Left ventricle myocardium inferior (tissue), 1 donor: ENCODE measurements at places on chromosomes 5 and 9.

DNA sequence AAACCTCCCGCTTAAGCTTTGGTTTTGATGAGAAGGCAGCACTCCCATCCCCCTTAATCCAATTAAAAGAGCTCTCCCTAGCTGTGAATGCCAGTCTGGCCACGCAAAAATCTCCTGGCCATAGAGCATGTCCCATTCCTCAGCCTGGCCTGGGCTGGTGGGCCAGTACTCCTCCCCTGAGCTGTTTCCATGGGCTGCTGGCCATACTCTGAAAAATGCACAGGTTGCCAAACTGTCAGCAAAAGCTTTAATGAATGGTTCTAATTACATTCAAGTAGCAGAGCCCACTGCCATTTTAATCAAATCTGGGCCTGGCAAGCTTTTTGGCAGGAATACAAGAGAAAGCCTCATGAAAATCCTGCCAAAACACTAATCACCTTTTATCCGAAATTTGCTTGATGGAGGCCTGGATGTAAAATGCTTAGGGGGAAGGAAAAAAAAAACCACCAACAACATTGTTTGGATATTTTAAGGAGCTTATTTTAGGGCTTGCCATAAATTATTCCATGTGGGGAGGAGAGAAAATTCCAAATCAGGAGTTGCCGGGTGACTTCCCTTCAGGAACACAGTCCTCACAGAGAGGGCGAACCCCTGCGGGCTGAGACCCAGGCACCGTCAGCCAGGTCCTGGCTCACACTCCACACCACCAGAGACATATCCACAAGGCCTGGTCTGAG is 243.3 kb downstream of the SEC61B start:
- no peak for DNase-seq

DNA sequence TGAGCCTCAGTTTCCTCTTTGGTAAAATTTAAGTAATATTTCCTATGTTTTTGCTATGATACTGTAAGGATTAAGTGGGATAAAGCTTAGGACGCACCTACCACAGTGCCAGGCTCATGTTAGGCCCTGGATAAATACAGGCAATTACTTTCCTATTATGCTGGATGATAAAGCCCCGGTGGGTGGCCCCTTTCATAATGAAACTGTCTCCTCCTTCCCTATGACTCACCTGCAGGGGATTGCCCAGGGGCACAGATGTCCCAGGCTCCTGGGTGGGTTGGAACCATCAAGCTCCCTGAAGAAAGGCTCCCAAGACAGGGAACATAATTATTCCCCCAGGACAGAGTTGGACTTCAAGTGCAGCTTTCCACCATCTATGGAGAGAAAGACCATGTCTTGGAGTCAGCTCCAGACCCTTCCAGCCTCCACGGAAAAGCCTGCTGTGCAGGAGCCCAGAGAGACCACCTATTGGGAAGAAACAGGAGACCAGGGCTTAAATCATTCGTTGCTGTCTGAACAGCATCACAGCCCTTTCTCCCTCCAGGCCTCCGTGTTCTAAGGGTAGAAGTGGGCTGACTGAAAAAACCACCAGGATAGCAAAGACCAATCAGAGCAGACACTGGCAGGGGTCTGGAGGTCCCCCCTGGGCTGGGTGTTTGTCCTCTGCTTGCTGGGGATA is 43.2 kb upstream of the FOXE1 start:
- no peak for DNase-seq

- no peak for DNase-seq
These were observed 155.6 kb downstream of the TRIM32 start for GRCh38 chr9:116842658-116843057.

DNA sequence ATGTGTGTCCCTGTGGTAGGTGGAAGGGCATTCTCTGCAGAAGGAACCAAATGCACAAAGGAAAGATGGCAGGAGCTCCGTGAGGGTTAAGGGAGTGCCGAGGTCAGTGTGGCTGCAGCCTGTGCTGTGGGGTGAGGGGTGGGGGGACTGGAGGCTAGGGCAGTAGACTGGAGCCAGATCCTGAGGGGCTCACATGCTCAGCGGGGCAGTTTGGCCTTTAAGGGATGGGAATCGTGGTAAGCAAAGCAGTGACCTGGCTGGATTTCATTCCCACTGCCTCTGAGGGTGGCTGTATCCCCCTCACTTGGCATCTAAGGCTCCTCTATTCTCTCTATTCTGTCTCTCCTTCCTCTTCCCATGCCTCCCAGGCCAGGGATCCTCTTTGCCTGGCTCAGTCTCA is 15.6 kb downstream of the PITX1 start:
- no peak for DNase-seq

- no peak for DNase-seq
These were observed 84.1 kb upstream of the IRX1 start for GRCh38 chr5:3511519-3511918.

DNA sequence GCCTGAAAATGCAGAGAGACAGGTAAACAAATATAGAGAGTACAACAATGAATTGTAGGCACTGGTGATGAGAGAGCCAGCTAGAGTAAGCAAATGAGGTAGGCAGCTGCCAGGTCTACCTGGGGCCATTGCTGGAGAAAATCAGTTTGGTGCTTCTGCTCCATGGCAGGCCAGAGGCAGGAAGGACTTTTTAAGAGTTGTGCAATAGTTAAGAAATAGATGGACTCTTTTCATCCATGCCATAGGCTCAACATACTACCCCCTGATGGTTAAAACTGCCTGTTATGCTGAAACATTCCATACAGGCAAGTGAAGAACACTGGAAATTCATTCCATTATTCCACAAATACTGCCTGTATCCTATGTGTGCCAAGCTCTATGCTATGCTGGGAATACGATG is 86.5 kb upstream of the CCDC112 start:
- no peak for DNase-seq

DNA sequence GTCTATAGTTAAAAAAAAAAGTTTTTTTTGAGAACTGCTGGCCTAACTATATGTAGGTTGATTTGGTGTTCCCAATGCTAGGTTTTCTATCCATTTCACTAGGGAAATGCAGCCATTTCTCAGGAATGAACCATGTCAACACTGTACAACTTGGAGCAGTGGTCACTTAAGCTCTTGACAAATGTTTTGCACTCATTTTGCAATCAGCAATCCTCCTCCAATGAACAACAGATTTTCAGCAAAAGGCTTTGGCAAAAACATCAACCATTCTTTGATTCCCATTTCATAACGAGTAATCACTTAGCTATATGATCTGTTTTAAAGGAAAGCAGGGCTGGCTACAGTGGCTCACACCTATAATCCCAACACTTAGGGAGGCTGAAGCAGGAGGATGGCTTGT is 17.9 kb downstream of the STRBP start:
- no peak for DNase-seq

DNA sequence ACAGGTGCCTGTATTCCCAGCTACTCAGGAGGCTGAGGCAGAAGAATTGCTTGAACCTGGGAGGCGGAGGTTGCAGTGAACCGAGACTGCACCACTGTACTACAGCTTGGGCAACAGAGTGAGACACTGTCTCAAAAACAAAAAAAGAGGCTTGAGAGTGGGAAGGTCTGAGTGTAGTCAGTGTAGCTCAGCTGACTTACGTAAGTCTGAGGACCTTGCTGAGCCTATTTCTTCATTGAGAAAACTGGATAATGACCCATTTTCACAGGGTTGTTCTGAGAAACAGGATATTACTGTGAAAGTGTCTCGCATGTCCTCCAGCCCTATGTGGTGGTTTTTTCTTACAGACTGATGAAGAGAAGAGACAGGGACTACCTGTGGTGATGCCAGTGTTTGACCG is 66.7 kb downstream of the WDR41 start:
- DNase-seq, result no peak

DNA sequence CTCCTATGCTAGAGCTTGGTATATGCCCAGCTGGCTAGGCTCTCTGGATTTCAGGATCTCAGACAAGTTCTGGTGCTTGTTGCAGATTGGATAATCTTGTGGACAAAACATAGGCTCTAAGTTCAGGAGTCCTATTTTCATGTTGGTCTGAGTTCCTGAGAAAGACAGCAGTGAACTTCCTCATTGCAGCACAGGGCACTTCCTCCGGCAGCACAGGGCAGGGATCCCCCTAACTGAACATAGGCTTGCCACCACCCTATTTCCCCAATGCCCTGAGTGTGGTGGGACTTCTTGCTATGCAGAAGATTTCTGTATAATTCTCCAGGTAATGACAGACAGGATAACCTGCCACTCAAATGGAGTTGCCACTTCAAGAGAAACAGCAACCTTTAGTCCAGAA is 220.1 kb downstream of the PIK3R1 start:
- DNase-seq, result no peak

DNA sequence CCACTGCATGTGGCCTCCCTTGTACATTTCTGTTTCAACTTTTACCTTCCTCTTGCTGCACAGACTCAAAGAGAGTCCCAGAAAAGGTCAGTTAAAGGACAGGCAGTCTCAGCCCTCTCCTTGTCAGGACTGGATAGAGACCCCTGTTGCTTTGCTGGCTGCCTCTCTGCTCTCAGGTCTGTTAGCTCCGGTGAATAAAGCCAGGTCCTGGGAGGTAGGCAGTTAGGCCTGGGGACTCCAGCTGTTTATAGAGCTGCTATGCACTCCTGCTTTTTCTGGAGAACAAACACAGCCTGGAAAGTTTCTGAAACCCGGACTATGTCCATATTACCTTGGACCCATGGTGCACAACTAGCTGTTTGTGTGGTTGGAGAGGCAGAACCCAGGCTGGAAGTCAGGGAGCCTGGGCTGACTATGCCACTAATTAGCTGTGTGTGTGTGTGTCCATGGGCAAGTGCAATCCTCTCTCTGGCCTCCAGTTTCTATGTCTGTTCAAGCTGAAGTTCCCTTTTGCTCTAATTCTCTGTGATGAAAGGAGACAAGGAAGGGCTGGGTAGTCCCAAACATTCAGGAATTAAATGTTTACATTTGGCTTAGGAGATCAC is 42.9 kb downstream of the GLRA1 start:
- no peak for DNase-seq

GRCh38 chr5:36238502-36239295 is 3.0 kb downstream of the NADK2 start:
- DNase-seq, result no peak
